ENCODE measurements at places on chromosomes 7 and 10. TPM values are rescaled to one million over a fixed set of nuclear protein-coding genes. Genes with fewer than 3 reads are reported as not detected.

GJD4 gene
- total RNA-seq: not detected

RAMP3 gene
- total RNA-seq: 24.6 TPM

DNA sequence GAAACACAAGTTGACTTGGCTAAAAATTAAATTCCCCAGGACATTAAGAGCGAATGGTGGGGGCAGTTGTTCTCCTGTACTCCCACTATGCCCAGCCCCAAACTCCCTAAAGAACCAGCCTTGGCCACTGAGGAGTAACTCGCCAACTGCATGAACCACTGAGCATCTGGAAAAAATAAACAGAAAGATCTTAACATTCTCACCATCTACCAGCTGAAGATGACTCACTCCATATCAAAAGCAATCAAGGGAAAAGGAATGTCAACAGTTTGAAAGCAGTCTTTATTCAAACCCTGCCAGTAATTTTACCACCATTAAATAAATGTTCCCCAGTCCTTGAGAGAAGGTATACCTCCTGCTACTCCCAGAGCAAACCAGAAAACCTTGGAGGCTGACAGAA is 45.4 kb downstream of the CTTNBP2 start:
- DNase-seq: no peak

DNA sequence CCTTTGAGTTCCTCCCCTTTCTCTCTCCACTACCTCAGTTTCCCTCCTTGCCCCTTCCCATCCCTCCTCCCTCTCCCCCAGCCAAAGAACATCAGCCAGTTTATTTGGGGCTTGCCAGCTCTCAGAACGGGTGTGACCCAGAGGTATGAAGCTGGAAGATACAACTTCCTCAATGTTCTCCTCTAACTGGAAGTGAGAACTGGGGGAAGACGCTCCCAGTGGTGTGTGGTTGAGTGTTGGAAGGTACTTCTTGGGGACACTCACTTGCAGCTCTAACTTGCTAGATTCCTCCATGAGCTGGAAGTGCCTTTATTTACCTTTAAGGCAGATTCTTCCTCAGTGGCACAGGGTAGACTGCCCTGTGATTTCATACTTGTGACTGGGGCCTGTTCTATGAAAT is 110.5 kb upstream of the HABP2 start:
- no peak for DNase-seq

DNA sequence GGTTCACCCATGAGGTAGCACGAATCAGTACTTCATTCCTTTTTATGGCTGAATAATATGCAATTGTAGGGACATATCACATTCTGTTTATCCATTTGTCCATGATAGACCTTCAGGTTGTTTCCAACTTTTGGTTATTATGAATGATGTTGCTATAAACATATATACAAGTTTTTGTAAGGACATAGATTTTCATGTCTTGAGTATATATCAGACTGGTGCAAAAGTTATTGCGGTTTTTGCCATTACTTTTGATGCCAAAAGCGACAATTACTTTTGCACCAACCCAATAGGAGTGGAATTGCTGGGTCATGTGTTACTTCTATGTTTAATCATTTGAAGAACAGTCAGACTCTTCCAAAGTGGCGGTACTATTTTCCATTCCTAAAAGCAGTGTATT is 361.5 kb downstream of the RPS24 start:
- no peak for DNase-seq

- DNase-seq: no peak
These were observed 864 bp downstream of the CDCA7L start for GRCh38 chr7:21944616-21945453.

DNA sequence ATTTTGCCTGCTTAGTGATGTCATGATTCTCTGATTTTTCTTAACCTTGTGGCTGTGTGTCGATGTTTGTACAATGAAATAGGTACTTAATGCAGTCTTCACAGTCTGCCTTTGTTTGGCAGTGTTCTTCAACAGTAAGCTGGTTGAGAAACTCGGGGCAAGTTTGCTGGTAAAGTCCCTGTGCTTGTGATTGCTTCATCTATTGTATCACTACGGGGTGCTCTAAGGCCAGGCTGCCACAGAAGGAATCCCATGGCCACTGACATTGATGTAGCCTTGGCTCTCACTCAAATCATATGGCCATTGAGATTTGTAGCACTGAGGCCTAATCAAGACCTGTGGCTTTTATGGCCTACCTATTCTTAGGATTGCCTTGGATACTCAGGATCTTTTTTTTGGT is 33.5 kb upstream of the PRSS37 start:
- no peak for DNase-seq

DNA sequence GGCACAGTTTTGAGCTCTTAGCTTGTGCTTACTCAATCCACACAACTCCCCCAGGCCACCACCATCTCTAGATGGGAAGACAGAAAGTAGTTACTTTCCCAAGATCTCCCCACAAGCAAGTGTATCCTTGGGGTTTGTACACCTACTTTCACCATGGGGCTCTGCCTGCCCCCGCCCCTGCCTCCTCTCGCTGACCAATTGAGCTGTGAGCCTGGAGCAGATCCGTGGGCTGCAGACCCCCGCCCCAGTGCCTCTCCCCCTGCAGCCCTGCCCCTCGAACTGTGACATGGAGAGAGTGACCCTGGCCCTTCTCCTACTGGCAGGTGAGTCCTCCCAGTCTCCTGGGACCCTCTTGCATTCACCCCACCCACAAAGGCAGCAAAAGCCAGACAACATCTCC is 2.0 kb downstream of the FXYD4 start:
- DNase-seq: no peak

DNA sequence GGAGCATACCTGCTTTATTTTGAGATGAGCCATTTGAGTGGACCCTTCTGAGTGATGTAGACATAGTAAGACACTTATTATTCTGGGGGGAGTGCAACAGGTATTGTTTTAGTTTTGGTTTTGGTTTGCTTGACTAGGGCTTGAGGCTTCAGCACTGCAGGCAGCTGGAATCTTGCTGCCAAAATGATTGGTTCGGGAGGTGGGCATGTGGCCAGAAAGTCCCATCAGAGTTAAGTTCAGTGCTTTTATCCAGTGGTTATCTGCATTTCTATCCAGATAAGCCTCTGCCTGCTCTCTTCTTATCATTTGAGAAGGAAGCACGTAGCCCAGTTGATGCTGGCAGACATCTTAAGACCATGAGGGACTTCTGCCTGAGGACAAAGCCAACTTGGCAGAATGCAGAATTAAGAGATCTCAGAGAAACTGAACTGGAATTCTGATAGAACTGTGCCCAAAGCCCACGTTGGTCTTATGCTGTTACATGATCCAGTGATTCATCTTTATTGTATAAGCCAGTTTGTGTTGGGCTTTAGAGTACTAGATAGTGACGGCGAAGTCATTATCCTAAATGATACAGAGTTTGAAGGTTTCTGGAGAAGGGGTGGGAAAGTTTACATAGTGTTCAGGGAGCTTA is 9.6 kb upstream of the JAZF1 start:
- no peak for DNase-seq

DNA sequence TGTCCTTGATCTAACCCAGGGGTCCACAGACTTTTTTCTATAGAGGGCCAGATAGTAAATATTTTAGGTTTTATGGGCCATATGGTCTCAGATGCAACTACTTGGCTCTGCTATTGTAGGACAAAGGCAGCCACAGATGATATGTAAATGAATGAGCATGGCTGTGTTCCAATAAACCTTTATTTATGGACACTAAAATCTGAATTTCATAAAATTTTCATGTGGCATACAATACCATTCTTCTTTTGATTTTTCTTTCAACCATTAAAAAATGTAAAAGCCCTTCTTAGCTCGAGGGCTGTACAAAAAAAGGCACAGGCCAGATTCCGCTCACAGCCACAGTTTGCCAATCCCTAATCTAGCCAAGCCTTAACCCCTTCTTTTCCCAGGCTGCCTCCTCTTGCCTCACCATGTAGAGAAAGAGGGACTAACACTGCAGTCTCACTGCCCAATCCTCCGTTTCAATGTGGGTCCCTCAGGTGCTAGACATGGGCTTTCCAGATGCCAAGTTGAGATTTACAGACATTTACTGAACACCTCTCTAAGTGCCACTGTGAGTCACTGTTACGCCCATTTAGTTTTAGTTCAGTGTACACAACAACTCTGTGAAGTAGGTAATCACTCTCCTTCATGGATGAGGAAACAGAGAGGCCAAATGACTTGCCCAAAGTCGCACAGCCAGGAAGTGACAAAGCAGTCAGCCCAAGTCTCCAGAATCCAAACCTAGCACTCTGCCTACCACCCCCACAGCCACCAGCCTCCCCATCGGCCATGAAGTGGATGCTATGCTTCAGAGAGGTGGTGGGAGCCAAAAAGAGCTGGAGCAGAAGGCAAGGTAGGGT is 132.6 kb upstream of the PDLIM1 start:
- DNase-seq: no peak

- no peak for DNase-seq
These were observed 33.1 kb downstream of the AP5Z1 start for GRCh38 chr7:4808565-4808964.

DNA sequence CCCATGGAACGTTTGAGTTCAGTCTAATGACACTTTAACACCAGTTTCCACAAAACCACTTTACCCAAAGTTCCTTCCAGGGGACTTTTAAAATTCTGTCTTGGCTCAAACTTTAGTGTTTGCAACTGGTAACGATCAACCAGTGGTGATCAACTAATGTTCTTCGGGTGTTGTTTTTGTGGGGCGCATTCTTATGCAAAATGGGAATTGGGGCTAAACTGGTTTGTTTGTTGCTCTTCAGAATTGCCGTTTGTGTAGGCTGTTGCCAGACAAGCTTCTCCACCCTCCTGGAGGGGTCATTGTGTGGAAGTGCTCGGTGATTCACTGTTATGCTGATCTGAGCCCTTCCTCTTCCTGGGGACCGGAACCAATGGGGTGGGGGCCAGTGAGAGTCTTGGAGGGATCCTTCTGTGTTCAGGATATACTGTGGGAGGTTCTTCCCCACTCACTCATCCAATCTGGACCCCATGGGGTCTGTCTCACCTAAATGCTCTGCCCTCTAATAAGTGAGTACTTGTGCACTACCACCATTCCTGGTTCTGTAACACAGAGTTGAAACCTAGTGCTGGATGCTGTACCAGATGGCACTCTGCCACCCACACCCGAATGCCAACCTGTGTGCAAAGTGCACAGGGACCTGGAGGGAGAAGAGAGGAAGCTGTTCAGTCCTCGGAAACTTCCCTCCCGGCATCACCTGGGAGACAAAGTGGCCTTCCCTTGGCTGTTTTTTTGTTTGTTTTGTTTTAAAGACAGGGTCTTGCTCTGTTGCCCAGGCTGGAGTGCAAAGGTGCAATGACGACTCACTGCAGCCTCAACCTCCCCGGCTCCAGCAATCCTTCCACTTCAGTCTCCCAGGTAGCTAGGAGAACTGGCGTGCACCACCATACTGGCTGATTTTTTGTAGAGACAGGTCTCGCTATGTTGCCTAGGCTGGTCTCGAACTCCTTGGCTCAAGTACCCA is 2.1 kb downstream of the NFE2L3 start:
- DNase-seq: no peak

Measured in omental fat pad (tissue), 4 donors.